Activated gamma-delta T cell (primary cell): ENCODE measurements at places on chromosomes 13 and 19.

GRCh38 chr13:59771272-59771671 is 392.5 kb downstream of the DIAPH3 start:
- no peak for DNase-seq

DNA sequence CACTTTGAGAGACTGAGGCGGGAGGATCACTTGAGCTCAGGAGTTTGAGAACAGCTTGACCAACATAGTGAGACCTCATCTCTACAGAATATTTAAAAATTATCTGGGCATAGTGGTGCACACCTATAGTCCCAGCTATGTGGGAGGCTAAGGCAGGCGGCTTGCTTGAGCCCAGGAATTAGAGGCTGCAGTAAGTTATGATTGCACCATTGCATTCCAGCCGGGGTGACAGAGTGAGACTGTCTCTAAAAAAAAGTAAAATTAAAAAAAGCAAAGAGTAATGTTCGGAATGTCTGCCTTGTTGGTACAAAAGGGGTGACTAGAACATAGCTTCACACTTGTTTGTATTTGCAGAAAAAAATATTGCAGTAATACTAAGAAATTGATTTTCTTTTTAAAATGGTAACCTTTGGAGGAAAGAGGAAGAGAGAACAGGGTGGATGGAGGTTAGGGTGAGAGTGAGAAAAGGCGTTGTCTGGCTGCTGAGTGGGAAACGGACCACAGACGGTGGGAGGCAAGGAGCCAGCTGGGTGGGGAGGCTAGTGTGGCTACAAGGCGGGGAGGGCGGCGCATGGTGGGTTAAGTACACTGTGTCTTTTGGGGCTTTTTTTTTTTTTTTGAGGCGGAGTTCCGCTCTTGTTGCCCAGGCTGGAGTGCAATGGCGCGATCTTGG is 10.2 kb downstream of the PPP1R14A start:
- DNase-seq, result no peak

DNA sequence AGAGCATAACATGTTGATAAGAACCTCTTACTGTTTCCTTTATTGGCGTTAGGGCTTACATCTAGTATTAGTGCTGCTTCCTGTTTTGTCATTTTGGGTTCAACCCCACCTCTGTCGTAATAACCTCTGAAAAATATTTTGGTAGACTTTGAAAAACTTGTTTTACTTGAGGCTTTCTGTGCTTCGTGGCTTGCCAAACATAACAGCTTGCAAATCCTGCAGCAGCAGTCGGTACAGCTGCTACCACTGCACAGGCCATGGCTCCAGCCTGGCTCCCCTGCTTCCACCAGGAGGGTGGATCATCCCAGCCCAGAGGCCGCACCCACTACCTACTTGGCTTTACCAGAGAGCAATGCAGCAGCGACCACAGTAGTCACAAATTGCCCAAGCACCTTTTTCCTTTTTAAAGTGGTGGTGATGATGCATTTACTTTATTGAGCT is 11.8 kb upstream of the CEACAM4 start:
- no peak for DNase-seq

DNA sequence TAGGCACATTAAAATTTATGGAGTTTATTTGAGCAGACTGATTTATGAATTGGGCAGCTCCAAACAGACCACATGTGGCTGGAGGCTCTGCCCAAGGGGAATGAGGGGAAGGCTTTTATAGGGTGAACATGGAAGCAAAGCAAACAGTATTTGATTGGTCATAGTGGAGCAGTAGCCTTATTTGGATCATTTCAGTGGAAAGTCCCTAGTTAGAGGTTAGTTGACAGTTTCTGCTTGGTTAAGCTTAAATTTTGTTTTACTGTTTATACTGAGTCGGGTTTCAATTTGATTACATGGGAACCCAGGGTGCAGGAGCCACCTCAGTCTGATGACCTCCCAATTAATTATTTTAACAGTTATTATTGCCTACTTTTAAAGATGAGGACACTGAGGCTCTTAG is 140.5 kb downstream of the NDFIP2 start:
- no peak for DNase-seq

GRCh38 chr19:33758541-33759013 is 38.1 kb upstream of the KCTD15 start:
- DNase-seq, result no peak

DNA sequence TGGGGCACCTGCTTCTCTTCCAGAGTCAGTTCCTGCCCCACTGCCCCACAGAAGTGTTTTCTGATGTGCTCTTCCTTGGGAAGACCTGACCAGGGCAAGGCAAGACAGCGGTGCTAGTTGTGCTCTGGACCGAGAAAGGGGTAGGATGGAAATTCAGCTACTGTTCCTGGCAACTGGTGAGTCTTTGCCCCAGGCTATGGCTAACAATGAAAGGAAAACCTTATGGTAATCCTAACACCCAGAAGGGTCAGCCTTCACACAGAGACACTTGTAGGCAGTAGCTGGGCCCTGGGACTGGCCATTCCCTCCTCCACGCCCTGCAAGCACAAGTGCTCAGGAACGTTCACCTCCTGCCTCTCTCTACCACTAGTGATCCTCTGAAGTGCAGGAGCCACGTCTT is 9.6 kb upstream of the CYSLTR2 start:
- no peak for DNase-seq

GRCh38 chr19:44723952-44724319 is 24.6 kb upstream of the BCL3 start:
- peak; percentile 34 for DNase-seq
